GM03348 (cell line): ENCODE measurements at places on chromosomes 1 and 21.

DNA sequence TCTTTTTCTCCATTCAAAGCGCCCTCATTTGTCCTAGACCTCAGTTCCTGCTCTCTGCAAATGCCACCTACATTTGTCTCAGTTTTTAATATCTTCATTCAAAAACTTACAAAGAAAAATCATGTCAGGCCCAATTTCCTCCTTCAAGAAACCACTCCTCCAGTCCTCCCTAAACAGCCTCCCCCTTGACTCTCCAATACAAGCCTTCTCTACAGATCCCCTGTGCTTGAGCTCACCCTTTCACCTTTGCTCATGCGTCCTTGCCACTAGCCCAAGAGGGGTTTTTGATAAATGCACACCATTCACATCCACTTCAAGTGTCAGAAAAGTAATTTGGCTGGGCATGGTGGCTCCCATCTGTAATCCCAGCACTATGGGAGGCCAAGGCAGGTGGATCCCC, 140.6 kb downstream of the RERE start:
- DNase-seq = no peak

GRCh38 chr1:163094182-163094581, 25.0 kb downstream of the RGS4 start:
- no peak for DNase-seq

DNA sequence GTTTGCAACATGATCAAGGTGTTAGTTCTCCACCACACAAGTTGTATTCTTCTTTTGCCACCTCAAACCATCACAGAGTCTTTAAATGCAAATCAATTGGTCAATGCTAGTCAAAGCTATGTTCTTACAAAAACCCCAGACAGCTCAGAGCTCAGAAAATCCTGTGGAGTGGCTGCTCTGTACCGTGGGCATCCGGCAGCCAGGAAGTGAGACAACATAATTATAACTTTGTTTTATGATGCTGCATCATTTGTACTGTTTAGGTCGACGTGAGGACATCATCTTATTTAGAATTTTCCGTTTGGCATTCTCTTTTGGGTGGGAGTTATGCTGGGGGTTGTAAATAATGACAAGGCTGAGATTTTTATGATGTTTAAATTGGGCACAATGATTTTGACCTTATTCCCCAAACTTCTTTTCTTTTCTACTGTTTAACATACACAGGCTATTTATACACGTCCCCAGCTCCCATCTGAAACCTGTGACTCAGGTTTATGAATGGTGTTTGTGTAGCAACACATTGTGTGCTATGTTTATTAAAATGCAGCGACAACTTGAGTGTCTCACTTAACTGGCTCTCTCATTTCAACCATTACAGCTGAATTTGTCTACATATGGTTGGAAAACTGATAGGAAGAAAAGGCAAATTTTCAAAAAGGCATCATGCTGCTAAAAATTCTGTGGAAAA, 124.0 kb downstream of the CNIH3 start:
- DNase-seq = no peak

DNA sequence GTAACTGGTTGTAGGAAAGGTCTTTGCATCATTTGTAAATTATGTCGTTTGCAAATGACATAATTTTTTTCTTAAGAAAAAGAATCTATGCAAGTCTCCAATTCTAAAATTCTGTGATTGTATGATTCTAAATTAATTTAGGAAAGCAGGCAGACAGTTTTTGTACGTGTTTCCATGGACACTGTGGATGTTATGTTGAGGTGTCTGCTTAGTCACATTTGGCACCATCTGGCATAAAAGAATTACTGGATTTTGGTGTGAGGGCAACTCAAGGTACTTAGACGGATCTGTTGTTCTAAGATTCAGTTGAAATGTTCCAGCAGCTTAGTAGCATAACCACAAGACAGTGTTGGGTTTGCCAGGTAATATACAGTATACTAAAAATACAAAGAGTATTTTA, 42.5 kb downstream of the C1orf21 start:
- no peak for DNase-seq

DNA sequence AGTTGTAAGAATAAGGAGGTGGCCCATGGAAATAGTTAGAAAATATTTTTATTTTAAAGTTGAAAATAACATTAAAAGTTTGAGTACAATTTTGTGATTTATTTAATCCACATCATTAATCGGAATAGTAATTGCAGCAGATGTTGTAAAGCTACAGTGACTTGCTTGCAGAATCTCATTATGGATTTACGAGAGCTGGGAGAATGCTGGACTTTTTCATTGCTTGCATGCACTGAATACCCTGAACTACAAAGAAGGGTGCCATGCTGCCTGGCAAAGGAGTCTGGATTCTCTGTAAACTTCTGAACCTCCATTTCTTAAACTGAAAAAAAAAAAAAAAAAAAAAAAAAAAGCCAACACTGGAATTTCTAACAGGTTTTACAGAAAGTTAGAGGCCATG, 26.5 kb downstream of the WDR64 start:
- no peak for DNase-seq

- no peak for DNase-seq
Measured at GRCh38 chr1:53728702-53729455, 10.1 kb downstream of the GLIS1 start.
